Stimulated activated CD8-positive, alpha-beta memory T cell treated with anti-CD3 and anti-CD28 coated beads, Interleukin-15, amount 100 ng/mL, for 4 hours (primary cell): ENCODE measurements at places on chromosomes 4 and X.

DNA sequence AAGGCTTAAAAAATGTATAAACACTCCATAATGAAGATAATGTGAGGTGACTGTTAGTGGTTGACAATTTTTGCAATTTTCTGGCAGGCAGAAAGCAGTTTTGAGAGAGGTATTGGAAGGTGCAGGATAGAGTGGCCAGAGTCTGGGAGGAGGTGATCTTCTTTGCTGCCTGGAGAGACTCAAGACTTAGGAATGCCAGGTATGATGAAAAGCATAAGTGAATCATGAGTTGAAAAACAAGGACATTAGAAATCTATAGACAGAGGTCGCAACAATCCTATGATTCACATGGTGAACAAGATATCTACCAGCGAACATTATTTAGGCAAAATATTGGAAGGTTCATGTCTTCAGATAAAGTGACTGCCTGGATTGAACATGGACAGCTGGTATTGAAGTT lies 118.5 kb downstream of the CFAP299 start:
- no peak for DNase-seq

DNA sequence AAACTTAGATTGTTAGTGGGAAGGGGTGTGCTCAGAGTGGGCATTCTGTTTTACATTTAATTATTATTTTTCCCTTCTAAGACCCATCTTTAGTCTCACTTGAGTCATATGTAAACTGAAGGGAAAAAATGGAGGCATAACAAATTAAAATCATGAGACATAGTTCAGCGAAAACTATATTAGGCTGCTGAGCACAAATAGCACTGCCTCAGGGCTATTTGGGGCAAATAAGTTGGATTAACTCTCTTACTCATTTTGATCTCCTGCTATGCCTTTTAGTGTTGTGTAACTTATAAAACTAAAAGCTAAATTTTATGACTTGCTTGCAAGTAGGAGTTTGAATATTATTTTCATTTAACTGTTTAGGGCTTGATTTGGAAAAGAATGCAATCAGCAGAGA lies 1329.2 kb upstream of the PCDH7 start:
- DNase-seq = no peak

GRCh38 chr4:102642631-102643298 lies 118.0 kb downstream of the MANBA start:
- DNase-seq = no peak

- no peak for DNase-seq
Observed at GRCh38 chrX:12210971-12211370, 72.7 kb downstream of the FRMPD4 start.

DNA sequence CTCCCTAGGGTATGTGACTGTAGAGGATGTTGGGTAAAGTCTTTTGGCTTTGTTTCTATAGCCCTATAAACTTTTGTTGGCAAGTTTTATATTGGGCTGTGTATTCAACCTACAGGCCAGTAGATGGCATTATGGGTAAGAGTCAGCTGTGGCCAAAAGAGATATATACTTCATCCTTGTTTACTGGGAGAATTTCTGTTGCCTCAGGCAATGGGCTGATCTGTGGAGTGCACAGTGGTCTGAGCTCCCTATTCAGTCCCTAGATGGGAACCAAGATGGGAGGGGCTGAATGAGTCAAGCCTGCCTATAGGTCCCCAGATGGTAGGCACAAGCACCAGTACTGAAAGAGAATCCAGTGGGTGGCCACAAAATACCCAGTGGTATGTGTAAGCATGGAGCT lies 580.6 kb downstream of the EPHA5 start:
- DNase-seq = no peak
